ENCODE measurements at places on chromosomes 3 and 15.

- ATAC-seq, result peak; percentile 85
Observed at GRCh38 chr3:124558991-124559845, 171.0 kb upstream of the UMPS start.

GRCh38 chr3:138089091-138089490, 26.3 kb downstream of the DZIP1L start:
- ATAC-seq, result peak; percentile 99

DNA sequence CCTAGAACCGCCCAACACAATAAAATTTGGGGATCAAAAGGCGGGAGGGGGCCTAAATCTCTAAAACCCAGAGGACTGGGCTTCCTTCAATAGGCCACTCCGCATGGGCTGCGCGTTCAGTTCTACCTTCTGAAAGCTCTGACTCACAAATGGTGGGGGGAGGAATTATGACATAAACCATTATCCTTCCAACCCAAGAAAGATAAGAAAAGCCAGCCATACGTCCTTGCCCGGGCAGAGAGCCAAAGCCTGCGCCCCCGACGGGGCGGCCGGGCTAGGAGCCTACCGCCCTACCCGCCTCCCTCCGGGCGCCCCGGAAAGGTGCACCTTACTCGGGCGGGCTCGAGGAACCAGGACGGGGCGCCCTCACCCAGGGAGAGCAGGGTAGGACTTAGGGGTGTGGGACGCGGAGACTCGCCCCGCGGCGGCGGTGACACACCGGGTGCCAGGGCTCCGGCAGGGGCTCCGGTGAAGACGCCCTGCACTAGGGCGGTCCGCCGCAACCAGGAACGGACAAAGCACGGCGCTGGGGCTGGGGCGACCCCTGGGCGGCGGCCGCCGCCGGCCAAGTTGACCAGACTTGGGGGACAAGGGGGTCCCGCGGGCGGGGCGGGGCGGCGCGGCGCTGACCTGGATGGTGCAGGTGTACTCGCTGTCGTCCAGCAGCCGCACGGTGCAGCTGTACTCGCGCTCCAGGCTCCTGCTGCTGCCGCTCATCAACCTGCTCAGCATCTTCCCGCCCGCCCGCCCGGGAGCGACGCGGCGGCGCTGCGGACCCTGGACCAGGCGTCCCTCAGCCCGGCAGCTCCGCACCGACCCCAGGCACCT, 534 bp downstream of the FRMD5 start:
- ATAC-seq, result peak; percentile 65

- ATAC-seq, result no peak
Observed at GRCh38 chr3:30667280-30667651, 60.9 kb downstream of the TGFBR2 start.

DNA sequence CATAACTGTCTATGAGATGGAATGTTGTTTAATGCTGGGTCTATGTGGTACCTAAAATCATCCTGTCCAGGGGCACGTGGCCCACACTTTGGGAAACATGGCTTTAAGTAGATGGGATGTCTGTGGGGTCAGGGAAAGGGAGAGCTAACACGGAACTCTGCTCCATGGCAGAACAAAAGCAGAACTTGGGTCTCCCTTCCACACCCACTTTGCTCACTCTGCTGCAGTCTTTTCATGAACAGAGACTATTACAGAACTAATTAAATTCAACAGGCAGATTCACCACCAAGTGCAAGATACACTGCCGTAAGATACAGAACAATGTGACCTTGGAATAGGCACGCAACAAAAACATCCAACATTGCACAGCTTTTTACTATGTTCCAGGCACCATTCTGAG, 28.2 kb downstream of the POPDC2 start:
- ATAC-seq, result no peak

DNA sequence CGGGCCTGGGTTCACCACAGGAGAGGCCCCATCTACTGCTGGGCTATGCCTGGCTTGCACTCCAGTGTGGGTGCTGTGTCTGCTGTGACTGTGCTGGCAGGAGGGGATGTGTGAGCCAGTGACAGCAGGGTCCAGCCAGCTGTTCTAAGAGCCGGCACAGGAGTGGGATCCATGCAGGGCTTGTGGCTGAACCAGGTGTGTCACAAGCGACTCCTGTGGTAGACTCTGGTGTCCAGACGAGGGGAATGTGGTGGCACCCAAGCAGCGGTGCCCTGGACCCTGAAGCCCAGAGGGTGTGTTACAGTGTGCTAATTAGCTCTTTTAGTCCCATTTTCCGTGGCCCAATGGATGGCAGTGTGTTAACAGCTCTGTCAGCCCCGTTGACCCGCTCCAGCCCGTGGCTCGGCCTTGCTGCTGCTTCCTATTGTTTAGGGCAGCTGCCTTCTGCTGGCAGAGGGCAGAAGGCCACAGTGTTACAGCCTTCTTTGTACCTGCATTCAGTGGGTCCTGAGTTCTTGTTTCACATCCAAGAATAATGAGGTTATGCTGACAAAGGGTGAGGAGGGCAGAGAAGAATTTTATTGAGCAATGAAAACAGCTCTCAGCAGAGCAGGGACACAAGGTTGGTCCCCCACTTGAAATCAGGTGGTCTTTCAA, 78.5 kb upstream of the RNU6-1 start:
- no peak for ATAC-seq

GRCh38 chr3:151293127-151293526, 14.8 kb upstream of the P2RY14 start:
- ATAC-seq, result no peak

- ATAC-seq, result no peak
Observed at GRCh38 chr15:92391640-92392039, 2.0 kb upstream of the ST8SIA2 start.

GRCh38 chr3:194996746-194997145, 274.2 kb downstream of the XXYLT1 start:
- no peak for ATAC-seq

- no peak for ATAC-seq
Observed at GRCh38 chr15:76994001-76994400, 925 bp upstream of the PSTPIP1 start.

DNA sequence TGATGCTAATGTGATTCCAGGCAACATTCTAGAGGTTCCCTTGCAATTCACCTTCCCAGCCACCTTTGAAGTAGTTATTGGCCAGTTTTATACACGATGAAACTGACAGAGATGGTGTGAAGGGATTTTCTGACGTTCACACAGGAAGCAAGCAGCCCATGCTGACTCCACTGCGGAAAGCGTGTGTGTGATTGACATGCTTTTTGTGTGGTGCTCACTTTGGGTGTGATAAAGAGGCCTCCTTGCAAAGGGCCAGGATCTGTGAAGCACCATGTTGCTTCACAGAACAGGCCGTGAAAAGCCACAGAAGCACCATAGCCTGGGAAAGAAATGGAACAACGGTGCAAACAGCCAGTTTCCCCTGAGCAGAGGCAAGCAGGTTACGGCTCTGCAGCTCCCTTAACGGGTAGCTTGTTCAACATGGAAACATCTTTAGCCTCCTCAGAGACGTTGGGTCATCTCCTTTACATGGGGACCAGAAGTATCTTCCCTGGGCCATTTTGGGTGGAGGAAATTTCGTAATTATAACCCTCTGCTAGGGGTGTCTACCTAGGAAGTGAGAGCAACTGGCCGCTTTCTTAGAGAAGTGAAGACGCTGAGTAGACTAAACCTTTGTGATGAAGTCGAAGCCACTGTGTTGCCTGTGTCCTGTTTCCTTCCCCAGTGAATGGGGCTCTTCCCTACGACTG, 108.5 kb downstream of the APBA2 start:
- ATAC-seq, result no peak

DNA sequence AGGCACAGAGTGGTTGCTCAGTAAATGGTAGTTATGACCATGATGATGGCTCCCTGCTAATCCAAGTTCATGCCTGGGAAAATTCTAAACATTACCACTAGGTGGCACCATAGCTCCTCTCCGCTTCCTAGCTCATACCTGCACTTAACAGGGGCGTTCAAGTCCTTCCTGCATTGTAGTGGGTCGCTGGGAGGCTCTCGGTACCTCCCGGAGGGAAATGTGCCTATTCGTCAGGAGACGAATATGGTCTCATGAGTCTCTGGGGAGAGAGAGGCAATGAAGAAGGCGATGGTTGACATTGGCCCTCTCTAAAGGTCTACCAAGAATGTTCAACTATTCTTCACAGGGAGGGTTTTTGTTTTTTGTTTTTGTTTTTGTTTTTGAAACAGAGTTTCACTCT, 10.9 kb downstream of the MESP1 start:
- ATAC-seq, result peak; percentile 97

- ATAC-seq, result no peak
Observed at GRCh38 chr15:69315402-69316110, 16.8 kb downstream of the PAQR5 start.

DNA sequence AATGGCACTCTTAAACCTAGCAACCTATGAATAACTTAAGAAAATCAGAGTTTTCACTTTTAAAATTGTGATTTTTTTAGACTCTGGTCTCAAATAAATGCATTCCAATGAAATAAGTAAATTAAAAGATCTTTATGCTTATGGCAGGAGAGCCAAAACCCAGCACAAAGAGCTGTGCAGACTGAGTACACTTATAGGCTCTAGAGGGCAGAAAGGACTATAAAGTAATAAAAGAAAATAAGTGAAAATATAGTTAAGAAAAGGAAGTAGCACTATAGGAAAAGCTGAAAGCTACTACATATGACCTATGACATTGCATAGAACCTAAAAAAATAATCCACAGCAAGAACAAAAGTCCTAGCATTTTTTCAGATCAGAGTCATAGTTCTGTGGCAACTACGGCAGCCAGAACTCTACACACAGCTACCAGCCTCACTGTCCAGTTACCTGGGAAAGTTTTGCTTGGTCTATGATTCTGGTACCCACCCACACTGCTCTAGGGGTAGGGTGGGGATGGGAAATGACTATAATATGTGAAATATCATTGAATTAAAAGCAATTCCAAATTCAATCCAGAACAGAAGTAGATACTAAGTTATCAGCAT, 30.5 kb downstream of the CLASP2 start:
- peak; percentile 91 for ATAC-seq

DNA sequence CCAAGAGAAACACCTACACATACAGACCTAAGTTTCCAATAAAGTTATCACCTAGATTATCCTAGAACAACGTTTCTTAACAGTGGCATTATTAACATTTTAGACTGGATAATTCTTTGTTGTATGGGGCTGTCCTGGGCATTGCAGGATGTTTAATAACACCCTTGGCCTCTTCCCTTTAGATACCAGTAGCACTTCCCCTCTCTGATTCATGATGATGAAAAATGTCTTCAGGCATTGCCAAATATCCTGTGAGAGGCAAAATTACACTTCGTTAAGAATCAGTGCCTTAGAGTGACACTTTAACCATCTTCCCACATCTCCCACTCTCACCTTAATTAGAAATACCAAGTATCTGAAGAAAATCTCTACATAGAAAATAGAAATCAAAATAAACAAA, 352.6 kb downstream of the CGGBP1 start:
- no peak for ATAC-seq

GRCh38 chr15:82551646-82552247, 11.5 kb upstream of the RPS17 start:
- ATAC-seq, result no peak

DNA sequence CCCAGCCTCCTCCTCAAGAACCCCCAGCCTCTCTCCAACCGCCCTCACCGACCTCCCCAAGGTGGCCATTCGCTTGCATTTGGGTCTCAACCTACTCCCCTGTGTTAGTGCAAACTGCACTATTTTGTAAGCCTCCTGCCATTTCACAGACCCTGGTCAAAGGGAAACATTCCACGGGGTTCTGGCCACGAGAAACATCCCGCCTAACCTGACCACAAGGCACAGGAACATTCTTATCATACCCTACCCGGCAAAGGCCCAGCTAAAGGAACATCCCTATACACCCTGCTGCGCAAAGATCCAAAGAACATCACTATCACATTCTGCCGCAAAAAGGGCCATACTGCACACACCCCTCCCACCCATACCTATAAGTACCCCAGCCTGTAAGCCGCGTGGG, 22.9 kb downstream of the RPSA start:
- no peak for ATAC-seq

DNA sequence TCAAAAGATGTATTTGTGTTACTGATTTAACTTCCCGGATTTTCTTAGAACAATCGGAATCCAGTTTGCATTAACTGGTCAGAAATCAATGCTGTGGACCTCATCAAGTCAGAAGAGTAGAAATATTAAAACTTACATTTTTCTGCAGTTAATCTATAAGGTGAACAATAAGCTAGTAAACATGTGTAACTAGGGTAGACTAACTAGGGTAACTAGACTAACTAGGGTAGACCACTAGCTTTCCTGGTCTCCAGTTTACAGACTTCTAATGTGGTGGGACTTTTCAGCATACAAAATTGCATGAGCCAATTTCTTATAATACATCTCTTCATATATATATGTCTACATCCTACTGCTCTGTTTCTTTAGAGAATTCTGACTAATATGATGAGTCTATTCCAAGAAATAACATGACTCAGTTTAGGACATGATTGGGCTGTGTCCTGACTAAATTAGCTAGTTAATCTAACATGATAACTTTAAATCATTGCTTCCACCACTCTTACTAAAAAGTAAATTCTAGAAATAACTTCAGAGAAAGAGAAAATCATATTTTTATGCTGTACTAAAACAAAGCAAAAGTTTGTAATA, 5.3 kb downstream of the PLSCR2 start:
- no peak for ATAC-seq

DNA sequence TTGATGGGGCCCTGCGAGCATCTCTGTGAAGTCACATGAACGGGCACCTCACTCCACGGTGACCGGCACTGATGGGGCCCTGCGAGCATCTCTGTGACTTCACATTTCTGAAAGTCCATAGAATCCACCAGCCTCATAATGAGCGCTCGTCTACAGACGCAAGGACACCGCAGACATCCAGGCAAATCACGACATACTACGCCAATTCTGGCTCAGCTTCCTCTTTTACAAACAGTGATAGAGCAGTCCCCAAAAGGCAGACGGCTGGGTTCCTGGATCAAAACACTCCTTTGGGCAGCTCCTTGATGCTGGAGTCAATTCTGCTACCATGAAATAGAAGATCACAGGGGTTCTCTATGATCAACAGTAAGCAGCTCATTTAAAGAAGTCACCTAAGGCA, 125.4 kb downstream of the XXYLT1 start:
- no peak for ATAC-seq

GRCh38 chr3:40852712-40853111, 328.0 kb downstream of the ZNF621 start:
- no peak for ATAC-seq

GRCh38 chr3:130811557-130811956, 64.9 kb upstream of the PIK3R4 start:
- ATAC-seq, result no peak

GRCh38 chr3:87390353-87390752, 114.0 kb upstream of the POU1F1 start:
- no peak for ATAC-seq

DNA sequence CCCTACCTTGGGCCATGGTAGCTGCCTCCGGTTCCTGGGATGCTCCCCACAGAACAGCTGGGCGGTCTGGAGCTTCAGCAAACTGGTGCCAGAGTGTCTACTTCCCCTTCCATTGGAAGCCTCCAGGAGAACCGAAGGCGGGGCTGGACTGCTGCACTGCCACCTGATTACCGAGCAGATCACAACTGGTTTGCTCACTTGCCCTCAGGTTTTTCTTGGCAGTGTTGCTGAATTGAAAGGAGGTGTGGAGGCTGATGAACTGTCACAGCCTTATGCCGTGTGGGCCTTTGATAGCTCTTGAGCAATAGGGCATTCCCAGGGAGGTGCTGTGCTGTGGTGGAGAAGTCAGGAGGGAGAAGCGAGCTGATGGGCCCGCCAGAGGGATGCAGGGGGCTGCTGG, at the start of gene TGM5:
Gene TGM5 (minus strand): TSS at position 95 of the 400 bp plus-strand sequence. CDS start 79 bp downstream, at position 16.
- no peak for ATAC-seq

GRCh38 chr3:128734523-128735189, 8.7 kb downstream of the RAB7A start:
- no peak for ATAC-seq

- no peak for ATAC-seq
Observed at GRCh38 chr3:172617013-172617706, 93.7 kb downstream of the NCEH1 start.

Data from SK-N-SH treated with all-trans-retinoic acid at 6 μM for 48 hours (cell line).